ENCODE measurements at places on chromosomes 5 and 9.

- no peak for DNase-seq
These were observed 304.1 kb downstream of the DEPDC1B start for GRCh38 chr5:60395712-60396329.

- DNase-seq, result no peak
These were observed 700.7 kb upstream of the GRAMD2B start for GRCh38 chr5:125722550-125722949.

DNA sequence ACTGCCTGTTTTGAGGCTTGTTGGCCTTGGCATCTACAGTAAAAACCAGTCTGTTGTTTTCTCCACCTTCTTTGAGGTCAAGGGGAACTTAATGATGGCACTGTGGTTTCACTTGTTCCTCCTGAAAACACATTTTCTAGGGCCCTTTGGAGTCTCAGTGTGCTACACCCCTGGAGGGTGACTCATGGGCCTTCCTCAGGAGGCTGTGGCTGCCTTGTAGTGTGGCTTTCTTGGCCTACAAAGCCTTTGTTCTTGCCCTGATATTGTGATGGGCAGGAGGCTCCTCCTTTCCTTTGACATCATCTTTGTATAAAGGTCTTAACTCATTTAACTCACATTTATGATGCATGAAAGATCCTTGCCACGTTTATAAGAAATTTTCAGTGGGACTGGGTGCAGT, 56.3 kb upstream of the GPBP1 start:
- peak; percentile 72 for DNase-seq

DNA sequence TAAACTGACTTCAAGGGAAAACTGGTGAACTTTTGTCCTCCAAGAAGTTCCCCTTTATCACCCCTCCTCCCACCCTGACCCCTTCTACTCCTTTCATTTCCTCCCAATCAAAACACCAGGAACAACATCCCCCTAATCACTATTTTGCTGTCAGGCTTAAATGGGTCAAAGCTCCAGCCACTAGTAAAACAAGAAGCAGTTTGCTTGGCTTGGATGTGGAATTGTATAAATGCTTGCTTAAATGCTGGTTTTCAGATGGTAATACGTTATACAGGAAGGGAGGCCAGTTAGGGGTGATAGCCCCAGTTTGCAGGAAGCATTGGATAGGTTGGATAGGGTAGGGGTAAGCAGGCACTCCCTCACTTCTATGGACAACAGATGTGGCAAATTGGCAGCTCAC, 473.6 kb downstream of the AGTPBP1 start:
- no peak for DNase-seq

- DNase-seq, result peak; percentile 86
These were observed at the start of gene FNBP1 for GRCh38 chr9:130042885-130043653. Gene FNBP1, minus strand, starts transcription at chr9:130043189. Its CDS starts 214 bp downstream, at chr9:130042975.

DNA sequence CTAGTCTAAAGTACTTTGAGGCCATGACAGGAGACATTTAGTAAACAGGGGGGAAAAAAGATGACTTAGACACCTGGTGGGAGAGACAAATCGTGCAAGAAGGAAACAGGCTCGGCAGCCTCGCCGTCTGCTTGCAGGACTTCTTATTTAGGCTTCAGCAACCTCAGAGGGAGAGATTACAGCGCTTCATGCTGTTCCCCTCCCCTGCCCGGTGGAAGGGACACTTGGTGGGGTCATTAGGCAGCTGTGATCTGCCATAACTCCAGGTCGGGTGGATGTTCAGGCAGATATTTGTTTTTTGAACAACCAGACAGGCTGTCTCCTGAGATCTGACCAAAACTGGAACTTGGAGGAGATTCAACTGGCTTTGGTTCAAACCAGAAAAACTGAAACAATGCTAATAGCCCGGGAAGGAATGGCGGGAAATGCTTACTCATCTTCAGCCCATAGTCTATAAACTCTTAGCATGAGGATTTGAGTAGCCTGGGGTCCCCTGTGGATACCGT, 38.1 kb upstream of the CD180 start:
- no peak for DNase-seq

- no peak for DNase-seq
These were observed 5.4 kb upstream of the ZDHHC12 start for GRCh38 chr9:128729302-128729701.

DNA sequence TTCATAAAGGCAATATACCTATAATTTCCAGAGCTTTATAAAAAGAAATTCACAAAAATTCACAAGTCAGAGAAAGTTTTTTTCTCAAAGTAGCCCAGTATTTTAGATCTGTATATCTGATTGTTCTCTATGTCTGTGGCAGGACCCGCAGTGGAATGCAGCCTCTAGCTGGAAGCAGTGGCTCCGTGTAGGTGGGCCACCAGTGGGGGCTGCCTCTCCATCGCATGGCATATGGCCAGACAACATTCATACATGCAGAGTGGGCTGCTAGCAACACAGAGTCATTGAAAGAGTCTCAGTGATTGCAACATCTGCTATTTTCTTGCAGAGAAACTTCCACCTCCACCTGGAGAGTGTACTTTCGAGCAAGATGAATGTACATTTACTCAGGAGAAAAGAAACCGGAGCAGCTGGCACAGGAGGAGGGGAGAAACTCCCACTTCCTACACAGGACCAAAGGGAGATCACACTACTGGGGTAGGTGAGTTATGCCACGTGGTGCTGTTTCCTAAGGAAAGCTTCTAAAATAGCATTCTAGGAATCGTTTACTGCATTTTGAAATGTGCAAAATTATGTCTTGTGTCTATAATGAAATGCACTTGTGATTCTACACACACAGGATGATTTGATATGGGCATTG, 88.5 kb upstream of the SMC5 start:
- no peak for DNase-seq
